AG10803 (cell line): ENCODE measurements at places on chromosomes 3 and 15.

- no peak for DNase-seq
Measured at GRCh38 chr3:150653110-150653561, 50.0 kb downstream of the SELENOT start.

GRCh38 chr15:40029979-40030893, 8.7 kb downstream of the SRP14 start:
- DNase-seq: peak; percentile 24

GRCh38 chr3:12869035-12869621, 27.8 kb upstream of the RPL32 start:
- no peak for DNase-seq

DNA sequence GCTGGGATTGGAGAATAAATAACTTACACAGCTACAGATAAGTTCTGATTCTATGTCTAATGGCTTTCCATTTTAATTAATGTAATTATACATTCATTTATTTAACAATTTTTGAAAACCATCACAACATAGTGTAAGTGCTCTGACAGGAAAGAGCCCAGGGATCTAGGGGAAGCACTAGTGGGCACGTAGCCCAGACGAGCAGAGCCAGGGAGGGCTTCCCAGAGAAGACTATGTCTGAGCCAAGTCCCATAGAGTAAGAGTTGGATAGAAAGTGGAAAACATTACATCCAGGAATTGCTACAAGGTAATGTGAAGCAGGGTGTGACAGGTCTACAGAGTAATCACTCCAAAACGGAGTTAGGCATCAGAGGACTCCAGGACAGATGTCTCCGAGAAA, 2.9 kb upstream of the HGD start:
- DNase-seq: no peak

DNA sequence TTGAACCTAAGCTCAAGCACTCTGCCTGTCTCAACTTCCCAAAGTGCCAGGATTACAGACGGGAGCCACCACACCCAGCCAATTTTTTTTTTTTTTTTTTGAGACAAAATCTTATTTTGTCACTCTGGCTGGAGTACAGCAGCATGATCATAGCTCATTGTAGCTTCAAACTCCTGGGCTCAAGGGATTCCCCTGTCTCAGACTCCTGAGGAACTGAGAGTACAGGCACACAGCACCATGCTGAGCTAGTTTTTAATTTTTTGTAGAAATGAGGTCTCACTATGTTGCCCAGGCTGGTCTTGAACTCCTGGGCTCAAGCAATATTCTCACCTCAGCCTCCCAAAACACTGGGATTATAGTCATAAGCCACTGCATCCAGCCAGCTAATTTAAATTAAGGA, 36.8 kb upstream of the SUCLG2 start:
- DNase-seq: no peak

DNA sequence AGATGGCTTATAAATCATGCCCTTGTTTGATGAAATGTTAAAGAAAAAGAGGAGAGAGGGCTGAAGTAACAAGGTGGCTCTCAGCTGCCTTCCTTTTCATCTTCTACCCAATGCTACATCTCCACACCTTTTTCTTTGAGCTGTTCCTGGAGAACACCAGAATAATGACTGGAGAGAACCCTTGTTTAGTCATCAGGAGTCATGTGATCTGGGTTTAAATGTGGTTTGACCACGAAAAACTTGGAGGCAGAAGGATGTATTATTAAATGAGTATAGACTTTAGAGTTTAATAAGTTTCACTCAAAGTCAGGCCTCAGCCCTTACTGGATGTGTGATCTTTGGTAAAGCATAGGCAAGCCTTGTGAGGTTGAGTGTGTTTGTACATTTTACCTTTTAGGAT, 230.3 kb upstream of the TBL1XR1 start:
- peak; percentile 56 for DNase-seq

DNA sequence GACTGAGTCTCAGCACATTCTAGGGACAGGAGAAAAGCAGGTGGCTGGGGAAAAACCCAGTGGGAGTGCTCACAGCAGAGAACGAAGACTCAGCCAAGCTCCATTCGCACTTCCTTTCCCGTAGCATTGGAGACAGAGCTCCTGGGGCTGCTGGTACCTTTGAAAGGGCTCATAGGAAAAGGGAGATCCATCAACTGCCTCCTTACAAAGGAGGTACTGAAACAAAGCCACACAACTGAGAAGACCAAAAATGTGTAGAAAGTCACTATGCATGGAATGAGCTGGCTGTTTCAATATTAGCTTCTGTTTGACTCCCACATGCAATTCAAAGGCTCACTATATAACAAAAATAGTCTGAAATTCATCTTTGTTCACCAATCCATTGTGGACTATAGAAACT, 16.9 kb downstream of the STIMATE start:
- no peak for DNase-seq

- DNase-seq: no peak
Measured at GRCh38 chr15:93861956-93862741, 369.2 kb upstream of the MCTP2 start.

DNA sequence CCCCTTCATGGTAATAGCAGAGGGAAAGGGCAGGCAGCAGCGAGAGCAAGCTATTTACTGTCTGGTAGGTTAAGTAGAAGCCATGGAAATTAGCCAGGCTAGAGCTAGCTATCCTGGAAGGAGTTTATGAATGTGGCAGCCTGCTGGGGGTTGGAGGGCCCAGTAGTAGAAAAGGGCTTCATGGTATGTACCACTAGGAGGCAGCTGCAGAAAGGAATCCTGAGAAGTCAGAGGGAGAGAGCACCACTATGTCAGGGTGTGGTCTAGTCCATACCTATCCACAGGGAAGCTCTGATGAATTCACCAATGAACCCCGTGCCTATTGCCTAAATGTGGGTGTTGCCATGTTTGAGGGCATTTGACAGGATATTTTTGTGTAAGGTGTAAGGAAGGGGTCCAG, 55.0 kb downstream of the PLAAT1 start:
- no peak for DNase-seq

- no peak for DNase-seq
Measured at GRCh38 chr3:54138937-54139547, 16.7 kb downstream of the CACNA2D3 start.

DNA sequence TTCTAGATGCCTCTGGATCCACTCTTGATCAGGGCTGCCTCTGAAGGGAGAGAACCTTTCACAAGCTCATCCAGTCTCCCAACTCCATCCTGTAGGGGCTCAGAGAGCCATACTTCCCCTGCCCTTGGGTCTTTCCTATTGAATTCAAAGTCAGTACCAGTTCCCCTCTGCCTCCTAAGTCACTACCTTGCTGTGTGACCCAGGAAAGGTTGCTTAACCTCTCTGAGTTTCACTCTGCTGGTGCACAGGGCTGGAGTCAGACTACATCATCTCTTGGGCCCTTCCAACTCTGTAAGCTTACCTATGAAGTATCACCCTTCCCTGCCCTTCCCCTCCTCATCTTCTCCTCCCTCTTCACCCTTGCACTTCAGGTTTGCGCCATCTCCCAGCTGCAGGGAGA, 117.9 kb downstream of the MEGF11 start:
- no peak for DNase-seq

- DNase-seq: peak; percentile 62
Measured at GRCh38 chr3:154758109-154758868, 321.8 kb upstream of the MME start.

DNA sequence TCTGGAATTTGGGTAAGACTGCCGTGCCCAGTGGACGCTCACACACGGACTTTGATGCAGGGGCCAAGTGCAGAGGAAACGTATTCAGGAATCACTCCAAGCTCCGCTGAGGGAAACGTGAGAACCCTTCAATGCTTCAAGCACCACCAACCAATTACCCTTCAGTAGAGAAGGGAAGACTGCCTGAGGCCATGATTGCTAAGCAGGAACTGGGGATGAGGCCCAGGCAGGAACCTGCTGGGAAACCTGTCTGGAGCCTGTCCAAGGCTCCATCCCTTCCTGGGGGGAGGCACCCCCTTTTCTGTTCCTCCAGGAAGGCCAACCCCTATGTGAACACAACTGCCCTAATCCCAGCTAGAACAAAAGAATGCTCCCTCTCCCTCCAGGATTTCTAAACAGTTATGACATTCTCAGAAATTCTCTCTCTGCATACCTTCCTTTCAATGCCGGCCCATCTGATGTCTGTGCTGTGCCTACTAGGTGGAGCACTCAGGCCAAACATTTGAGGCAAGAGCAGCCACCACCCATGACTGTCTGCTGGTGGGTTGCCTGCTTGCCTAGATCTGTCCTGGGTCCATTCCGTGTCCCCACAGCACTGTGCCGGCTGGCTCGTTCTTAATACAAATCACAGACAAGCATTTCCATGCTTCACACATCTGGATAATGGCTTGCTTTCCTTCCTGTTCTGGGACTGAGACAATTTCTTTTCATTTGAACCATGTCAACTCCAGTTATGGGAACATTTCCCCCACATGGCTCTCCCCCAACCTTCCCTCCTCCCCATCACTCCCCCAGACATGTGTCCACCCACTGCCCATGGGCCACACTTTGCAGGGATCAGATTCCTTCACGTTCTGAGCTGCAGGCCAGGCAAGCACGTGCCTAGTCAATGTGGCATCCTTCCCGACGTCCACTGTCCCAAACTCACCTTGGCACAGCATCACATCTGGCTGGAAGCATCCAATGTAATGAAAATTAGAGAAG, 149.4 kb downstream of the ADAMTS17 start:
- no peak for DNase-seq

DNA sequence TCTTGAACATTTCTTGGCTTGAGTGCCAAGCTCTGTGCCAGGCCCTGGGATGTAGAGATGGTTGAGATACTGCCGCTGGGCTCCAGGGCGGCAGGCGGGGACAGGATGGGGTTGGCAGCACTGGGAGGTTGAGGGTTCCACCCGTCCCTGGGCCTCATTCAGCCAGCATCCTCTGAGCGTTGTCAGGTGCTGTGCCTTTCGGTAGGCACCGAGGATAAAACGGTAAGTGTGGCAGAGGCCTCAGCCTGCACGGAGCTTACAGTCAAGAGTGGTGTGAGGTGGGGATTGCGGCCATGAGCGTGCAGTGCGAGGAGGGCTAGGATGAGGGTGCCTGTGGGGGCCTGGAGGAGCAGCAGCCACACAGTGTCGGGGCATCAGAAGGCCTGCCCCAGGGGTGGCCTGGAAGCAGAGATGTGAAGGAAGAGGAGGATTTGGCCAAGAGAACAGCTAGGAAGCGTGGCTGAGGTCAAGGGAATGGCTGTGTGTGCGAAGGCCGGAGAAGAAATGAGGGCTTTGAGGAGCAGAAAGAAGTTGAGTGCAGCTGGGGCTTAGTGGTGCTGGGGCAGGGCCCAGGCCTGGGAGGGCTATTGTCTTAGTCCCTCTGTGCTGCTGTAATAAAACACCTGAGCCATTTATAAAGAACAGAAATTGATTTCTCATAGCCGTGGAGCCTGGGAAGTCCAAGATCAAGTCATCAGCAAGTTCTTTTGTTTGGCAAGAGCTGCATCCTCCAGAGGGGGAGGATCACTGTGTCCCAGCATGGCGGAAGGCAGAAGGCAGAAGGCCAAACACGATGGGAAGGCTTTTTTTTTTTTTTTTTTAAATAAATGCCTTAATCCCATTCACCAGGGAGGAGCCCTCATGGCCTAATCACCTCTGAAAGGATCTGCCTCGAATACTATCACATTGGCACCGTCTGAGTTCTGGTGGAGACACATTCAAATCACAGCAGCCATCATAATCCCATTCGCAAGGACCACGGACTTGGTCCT, 22.7 kb downstream of the CORO2B start:
- DNase-seq: no peak

GRCh38 chr3:126314790-126315658, 42.2 kb downstream of the KLF15 start:
- no peak for DNase-seq

DNA sequence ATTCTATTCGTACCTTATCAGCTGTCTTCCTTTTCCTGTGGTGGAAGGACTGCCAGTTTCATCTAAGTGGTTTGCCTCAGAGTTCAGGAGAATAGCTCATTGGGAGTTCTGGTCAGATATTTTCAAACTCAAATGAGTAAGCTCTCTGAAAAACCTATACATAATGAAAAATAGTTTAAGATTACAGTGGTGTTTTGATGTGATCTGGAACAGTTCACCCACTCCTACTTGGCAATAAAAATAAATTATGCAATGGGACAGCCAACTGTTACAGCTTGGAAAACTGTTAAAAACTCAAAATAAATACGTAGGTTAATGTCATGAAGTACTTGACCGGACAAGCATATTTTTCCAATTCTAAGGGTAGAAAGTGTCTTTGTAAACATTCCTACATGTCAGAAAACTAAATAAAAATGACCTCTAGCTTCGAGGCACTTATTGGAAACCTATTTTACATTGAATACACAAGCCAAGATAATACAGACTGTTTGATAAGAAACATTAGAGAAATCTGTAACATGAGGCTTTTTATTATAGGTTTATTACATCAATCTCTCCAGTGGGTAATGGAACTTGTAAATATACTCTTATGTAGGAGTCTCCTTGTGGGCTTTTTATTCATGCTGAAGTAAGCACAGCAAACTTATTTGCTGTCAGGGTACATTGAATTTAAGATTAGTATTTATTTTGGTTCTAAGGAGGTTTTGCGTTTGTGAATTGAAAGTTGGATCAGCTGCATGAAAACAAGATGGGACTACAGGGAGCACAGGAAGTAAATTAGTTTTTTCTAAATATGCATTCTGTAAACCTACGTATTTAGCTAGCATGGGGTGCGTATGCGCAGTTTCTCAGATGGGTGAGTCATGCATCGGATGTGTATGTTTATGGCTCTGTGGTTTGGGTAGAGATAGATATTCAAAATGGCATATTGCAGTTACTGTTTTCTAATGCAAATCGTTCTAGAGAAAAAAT, 453.1 kb downstream of the IL5RA start:
- DNase-seq: no peak

- DNase-seq: no peak
Measured at GRCh38 chr15:79204886-79205675, 77.4 kb upstream of the ANKRD34C start.

- no peak for DNase-seq
Measured at GRCh38 chr3:136186344-136186743, 9.8 kb downstream of the MSL2 start.

DNA sequence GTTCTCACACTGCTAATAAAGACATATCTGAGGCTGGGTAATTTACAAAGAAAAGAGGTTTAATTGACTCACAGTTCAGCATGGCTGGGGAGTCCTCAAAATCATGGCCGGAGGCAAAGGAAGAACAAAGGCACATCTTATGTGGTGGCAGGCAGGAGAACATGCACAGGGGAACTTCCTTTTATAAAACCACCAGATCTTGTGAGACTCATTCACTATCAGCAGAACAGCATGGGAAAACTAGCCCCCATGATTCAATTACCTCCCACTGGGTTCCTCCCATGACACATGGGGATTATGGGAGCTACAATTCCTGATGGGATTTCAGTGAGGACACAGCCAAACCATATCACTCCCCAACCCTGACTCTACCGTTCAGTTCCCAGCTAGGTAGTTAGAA, 59.7 kb upstream of the MINAR1 start:
- DNase-seq: no peak

DNA sequence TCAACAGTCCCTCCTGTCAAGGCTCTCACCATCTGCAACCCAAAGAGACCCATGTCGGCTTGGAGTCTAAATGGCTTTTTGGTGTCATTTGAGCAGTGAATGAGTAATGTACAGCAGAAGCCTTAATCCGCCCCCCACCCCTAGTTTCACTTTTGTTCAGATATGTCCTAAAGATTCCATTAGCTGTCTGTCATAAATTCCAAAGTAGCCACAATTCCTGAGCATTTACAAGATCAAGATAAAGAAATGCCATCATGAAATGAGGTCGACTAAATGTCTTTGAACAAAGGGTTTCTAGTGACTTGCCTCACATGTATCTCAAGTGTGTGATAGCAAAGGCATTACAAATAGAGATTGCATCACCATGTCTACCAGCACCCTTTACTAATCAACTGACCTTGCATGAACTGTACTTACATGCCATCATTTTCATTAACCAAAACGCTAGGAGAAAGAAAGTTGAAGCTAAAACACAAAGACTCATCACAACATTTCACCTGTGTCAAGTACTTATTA, 123.8 kb upstream of the PHLDB2 start:
- DNase-seq: peak; percentile 92

GRCh38 chr3:52086461-52086860, 30.1 kb upstream of the DUSP7 start:
- no peak for DNase-seq
